ENCODE measurements at places on chromosomes 11 and 22.

DNA sequence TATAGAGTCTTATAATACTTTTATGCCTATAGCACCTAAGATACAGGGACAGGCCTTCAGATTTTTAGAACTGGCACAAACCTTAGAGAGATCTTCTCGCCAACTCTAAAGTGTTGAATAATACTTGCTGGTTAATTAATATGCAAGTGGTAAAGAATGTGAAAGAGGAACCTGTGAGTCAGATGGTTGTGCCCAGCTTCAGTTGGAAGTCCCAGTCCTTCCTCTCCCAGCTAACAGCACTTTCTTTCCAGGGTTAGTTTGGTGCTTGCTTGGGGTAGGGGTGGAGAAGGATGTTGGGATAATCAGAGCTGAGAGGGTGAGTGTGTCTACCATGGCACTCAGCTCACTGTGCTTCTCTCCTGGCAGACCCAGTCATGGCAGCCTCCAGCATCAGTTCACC lies 4.9 kb upstream of the TMEM132A start:
- no peak for DNase-seq

GRCh38 chr11:33646168-33646567 lies 54.5 kb downstream of the C11orf91 start:
- no peak for DNase-seq

- DNase-seq = no peak
These were observed 15.0 kb downstream of the USH1C start for GRCh38 chr11:17528906-17529843.

GRCh38 chr11:44813401-44813800 lies 86.6 kb downstream of the TSPAN18 start:
- no peak for DNase-seq

- no peak for DNase-seq
These were observed 94.2 kb downstream of the ABTB2 start for GRCh38 chr11:34263441-34264091.

- peak; percentile 65 for DNase-seq
These were observed 25.8 kb downstream of the KCNC1 start for GRCh38 chr11:17760102-17761029.

- DNase-seq = no peak
These were observed 36.7 kb downstream of the SPATA19 start for GRCh38 chr11:133808393-133809140.

DNA sequence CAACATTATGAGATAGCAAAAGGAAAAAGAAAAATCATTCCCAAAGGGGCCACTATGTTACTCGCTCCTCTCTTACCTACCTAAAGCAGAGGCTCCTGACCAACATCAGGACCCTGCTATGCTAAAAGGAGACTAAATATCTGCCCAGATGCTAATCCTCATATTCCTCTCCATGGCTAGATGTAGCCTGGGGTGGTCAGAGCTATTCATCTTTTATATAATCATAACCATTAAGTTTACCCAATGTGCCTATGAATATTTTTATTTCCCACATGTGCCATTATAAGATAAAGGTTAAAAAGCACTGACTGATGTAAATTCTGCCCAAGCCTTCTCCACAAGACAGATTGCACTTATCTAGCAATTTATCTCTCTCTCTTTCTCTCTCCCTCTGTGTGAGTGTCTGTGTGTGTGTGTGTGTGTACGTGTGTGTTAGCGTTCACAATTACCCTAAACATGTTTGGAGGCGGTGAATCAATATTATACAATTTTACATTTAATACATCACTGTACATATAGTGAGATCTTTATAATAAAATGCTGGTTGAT lies 41.2 kb upstream of the ANO5 start:
- no peak for DNase-seq

- no peak for DNase-seq
These were observed 765.4 kb downstream of the BRD1 start for GRCh38 chr22:49062155-49062801.

DNA sequence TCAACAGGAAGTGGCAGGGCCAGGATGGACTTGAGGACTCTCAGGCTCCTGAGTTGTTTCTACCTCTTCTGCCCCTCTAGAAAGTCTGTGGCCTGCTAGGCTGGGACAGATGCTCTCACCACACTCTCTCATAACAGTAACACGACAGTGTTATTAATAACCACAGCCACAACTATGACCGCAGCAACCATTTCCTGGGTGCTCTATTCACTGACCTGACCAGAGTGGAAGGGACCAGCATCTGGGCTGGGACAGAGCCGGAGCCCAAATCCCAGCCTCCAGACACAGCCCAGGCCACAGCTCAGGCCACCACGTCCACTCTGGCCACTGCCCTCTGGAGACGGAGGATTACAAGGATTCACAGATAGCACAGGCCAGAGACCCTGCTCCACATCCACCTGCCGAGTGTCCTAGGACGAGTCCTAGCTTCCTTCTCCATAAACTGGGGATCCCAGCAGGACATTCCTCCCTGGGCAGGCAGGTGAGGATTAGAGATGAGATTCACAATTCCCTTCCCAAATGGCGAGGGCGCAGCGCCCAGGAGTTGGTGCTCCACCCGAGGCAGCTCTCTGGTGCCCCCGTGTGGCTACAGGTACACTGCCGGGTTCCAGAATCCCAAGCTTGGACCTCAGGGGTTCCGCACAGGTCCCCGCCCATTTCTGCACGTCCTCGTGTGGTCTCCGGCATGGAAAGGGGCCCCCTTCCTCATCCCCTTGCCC lies 7.1 kb downstream of the PNPLA5 start:
- peak; percentile 92 for DNase-seq

DNA sequence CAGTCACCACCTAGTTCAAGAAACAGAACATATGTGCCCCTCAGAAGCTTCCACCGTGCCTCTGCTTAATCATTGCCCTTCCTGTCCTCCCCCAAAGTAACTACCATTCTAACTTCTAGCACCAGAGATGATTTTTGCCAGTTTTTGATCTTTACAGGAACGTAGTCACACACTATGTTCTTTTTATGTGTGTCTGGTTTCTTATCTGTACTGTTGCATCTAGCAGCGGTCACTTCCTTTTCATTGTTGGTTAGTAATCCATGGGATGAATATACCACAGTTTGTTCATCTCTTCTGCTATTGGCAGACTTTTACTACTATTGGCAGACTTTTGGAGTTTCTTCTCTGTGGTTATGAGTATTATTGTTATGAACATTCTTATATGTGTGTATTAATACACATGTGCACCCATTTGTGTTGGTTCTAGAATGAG lies 34.6 kb downstream of the SPECC1L start:
- DNase-seq = no peak

GRCh38 chr22:36075230-36075629 lies 46.6 kb upstream of the RBFOX2 start:
- no peak for DNase-seq

DNA sequence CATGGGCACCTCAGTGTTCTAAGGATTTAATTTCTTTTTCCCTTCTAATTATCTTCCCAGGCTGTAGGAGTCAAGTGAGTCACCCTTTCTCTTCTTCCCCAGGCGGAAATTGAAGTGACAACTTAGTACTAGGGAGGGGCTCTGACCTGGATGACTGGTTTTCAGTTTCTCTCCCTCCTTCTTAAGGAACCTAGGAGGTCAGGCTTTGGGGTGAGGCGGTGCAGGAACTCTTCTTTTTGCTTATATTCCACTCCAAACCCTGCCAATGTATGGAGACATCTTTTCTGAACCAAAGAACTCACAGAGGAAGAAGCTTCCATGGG lies 12.6 kb downstream of the ZDHHC5 start:
- DNase-seq = no peak

- DNase-seq = no peak
These were observed 89.5 kb downstream of the TRMU start for GRCh38 chr22:46425016-46425415.

DNA sequence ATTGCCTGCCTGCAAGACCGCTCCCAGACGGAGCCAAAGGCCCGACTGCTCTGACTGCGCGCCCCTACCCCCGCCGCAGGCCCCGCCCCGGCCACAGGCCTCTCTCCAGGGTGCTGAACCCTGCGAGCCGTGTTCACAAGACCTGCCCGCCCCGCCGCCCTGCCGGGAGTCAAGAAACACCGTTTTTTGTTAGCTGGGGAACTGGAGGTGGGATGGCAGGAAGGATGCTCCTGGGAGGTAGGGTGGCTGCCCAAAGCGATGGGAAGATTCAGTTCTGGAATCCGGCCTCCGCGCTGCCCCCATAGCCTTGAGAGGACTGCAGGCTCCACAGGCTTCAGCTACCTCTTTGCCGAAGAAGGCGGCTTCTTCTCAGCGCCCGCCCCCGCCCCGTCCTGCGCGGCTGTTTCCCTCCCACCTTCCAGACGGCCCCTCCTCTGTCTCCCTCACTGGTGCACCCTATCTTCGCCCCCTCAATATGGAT lies 2.7 kb upstream of the PDE2A start:
- peak; percentile 49 for DNase-seq

DNA sequence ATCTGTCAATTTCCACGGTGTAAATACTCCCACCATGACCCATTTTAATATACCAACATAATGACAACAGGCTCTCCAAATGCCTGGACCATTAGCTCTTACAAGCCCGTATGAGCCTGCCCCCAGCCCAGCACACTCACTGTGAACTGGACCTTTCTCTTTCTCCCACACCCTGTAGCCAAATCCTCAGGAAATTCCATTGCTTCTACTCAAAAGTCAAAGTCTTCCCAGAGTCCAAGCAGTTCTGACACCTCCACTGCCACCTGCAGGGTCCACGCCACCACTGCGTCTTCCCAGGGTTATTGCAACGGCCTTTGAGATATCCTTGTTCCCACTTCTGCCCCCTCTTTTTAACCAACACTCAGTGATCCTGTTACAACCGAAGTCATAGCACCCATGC lies 110.1 kb upstream of the ASPHD2 start:
- peak; percentile 7 for DNase-seq

DNA sequence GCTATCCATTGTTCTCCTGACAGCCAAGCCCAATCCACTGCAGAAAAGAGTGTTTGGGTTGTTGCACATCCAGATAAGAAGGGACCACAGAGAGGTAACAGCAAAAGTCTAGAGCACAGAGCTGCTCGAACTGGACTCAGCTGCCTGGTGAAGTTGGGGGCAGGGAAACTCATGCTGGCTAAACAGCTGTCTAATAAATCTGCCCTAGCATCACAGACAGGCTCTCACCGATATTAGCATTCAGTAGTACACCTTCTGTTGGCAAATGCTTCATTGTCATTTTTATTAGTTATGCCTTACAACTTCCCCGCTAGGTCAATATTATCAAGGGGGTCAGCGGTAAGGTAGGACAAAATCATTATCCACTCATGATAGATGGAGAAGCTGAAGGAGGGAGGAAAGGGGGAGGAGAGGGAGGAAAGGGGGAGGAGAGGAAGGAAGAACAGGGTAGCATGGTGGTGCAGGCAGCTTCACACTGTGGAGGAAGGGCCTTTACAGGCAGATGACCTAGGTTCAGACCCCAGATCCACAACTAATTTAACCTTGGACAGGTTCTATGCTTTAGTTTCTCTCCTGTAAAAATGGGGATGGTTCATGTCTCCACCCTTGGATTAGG lies 102.7 kb downstream of the LARGE1 start:
- DNase-seq = no peak

- DNase-seq = peak; percentile 82
These were observed 69.1 kb downstream of the NAT10 start for GRCh38 chr11:34174412-34175041.

DNA sequence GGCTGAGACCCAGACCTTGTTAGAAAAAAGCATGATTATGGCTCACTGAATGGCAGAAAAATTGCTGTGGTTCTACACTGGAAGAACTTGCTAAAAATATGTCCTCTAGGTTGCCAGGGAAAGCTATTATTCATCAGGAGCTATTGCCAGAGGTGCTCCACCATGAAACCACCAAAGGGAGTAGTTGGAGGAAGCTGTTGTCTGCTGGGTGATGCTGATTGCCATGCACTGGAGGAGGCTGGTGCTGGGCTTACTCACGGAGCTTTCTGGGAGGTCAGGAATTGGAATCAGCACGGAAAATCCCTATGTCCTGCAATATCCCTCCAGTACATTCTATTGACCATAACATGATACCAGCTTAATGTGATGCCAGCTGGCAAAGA lies 199.6 kb upstream of the ZBED5 start:
- no peak for DNase-seq

All from GM12865 (cell line).